Activated naive CD8-positive, alpha-beta T cell treated with anti-CD3 and anti-CD28 coated beads for 36 hours (primary cell): ENCODE measurements at places on chromosomes 6 and 20. TPM values are rescaled to one million over a fixed set of nuclear protein-coding genes. Genes with fewer than 3 reads are reported as not detected.

DNA sequence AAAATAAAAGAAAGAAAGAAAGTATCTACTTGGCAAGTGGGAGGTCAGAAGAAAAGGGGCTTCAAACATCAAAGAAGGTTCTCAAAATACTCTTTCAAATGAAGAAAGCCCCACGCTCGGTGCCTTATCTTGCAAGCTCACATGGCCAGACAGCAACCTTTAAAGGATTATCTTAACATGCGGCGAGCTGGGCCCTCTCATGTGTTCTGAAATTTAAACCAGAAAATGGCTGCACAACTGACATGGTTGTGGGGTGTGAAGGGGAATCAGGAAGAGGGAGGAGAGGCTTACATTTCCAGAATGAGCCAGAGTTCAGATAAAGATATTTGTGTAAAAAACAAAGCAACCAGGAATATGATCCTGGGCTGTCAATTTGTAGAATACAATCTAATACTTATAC is 363.1 kb downstream of the PRKN start:
- DNase-seq, result no peak

The RBBP8NL gene
- not detected for total RNA-seq

GRCh38 chr6:129050086-129050485 is 167.1 kb downstream of the LAMA2 start:
- no peak for DNase-seq

GRCh38 chr20:58665606-58666005 is 14.5 kb downstream of the STX16 start:
- DNase-seq, result no peak

DNA sequence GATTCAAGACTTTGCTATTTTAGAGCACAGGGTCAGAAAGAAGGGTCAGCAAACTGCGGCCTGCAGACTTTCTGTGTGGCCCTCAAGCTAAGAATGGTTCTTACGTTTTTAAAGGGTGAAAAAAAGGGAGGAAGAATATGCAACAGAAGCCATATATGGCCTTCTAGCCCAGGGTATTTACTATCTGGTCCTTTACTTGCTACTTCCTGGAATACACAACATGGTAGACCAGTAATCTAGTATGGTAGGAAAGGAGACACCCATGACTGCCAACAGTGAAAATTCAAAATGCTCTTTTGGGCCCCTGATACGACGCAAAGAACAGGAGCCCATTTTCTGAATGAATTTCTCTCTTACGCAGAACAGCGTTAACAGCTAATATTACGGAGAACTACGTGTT is 60.4 kb upstream of the EMILIN3 start:
- DNase-seq, result no peak

GRCh38 chr6:75431379-75431778 is 62.2 kb downstream of the FILIP1 start:
- no peak for DNase-seq

DNA sequence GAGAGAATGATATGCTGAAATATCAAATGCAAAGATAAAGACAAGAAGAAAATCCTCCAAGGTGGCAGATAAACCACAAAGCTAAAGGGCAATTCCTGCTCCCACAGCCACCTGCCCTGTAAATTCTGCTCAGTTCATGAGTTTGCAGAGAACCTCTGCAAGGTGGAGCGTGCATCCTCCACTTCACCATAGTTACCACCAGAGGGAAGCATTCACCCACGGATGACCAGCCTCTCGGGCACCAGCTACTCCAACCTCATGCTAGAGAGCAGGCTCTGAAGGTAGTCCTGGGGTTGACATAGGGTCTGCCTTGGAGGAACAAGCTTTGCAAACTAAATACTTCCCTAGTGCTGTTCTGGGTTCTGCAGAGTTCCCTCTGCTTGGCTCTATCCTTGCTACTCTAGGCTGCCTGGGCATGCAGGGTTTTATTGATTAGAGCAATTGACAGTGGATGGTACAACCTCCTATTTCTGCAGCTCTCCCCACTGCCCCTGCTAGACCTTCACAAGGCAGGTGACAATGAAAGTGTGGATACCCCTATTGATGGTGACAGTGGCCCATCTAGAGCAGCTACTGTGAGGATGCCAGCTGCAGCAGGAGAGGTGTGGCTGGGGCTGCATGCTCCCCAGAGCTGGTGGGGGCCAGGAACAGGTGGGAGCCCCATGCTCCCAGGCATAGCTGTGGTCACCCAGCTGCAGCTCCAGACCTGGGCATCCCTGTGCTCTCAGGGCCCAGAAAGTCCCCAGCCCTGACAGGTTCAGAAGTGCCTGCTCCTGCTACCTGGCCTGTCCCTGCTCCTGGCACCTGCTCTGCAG is 51.1 kb downstream of the GGTLC1 start:
- peak; percentile 51 for DNase-seq

DNA sequence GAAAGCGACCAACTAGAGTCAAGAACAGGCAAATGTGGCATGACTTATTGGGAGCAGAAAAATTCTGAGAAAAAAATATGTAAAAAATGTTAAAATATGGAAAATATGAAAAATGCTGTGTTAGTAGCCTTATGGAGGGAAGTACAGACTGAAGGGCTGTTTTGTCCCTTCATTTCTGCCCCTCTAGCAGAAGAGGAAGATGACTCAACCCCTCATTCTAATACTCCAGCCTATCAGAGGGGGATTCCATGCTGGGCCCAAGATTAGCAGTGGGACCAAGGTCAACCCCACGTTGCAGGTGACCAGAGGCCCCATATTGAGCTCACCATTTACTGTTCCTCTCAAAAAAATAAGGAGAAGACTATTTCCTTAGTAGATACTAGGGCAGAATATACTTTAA is 8.4 kb downstream of the MUC21 start:
- DNase-seq, result no peak

The KCNQ2 gene
- not detected for total RNA-seq

DNA sequence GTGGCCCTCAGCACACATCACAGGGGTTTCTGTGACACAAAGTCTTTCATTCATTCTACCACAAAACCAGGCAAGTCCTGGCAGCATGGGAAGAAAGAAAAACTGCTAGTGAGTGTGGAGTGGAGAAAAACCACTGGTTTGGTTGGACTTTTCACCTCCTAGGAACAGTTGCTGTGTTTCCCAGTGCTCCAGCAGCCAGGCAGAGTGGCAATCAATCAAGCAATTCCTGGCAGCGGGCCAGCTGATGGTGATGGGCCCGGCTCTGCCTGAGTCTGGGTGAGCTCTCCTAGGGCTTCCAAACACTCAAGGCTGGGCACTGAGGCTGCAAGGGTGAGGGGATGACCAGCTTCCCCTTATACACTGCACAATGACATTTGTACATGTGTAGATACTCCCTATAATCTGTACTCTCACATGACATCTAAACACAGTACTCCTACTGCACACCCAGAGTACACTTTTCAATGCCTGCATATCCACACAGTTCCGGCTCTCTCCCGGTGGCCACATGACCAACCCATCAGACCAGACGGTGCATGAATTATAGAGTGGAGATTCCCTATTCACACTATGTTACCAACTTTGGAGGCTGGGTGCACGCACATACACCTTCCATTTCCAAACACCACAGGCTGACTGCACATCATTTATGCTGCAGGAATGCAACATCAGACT is 156.6 kb downstream of the UNC5CL start:
- DNase-seq, result no peak

The PLCB4 gene
- total RNA-seq, result not detected

The PDE7B gene
- total RNA-seq, result 0.54 TPM

GRCh38 chr6:108712946-108713345 is 135.3 kb upstream of the ARMC2 start:
- DNase-seq, result no peak

The LPIN3 gene
- 1.8 TPM for total RNA-seq

DNA sequence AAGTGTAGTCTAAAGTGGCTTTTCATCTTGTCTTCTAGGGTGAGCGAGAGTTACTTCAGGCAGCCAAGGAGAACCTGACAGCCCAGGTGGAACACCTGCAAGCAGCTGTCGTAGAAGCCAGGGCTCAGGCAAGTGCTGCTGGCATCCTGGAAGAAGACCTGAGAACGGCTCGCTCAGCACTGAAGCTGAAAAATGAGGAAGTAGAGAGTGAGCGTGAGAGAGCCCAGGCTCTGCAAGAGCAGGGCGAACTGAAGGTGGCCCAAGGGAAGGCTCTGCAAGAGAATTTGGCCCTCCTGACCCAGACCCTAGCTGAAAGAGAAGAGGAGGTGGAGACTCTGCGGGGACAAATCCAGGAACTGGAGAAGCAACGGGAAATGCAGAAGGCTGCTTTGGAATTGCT is 27.1 kb downstream of the C20orf173 start:
- no peak for DNase-seq

The FOXA2 gene
- not detected for total RNA-seq

DNA sequence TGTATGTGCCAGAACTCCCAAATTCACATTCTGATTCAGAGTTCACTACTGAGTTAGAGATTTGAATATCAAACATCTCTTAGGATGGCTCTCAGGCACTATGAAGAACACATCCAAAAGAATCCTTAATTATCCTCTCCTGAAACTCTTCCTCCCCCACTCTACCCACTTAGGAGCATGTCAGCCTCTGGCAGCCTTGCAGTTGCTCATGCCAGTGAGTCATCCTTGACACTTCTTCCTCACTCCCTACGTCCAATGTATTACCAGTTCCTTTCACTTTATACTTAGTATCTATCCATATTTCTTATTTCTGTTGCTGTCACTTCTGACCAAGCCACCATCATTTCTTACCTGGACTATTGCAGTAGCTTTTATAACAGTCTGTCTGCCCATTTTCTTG is 192.0 kb upstream of the IMPG1 start:
- DNase-seq, result no peak

DNA sequence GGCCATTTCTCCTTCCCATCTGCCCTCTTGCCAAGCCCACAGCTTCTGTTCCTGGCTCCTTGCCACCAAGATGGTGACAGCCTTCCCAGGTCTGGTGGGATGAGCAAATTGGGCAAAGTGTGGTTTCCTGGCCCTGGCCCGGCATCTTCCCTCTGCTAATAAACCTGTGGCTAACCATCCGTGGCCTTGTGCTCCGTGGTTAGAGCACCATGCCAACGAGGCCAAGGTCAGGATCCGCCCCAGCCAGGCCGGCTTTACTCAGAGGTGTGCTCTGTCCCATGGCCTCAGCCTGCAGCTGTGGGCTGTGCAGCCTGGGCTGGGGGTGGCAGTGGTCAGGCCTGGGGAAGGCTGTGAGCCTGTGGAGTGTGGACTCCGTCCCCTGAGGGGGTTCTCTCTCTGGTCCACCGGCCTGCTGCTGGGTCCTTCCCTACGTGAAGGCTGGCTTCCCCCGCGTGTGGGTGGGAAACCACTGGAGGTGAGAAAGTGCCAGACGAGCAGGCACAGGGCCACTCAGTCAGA is 117.4 kb downstream of the VEGFA start:
- DNase-seq, result no peak

The RIPOR2 gene
- total RNA-seq, result 80.0 TPM

The RBM12 gene
- total RNA-seq, result 169 TPM

The XKR7 gene
- 0.04 TPM for total RNA-seq

DNA sequence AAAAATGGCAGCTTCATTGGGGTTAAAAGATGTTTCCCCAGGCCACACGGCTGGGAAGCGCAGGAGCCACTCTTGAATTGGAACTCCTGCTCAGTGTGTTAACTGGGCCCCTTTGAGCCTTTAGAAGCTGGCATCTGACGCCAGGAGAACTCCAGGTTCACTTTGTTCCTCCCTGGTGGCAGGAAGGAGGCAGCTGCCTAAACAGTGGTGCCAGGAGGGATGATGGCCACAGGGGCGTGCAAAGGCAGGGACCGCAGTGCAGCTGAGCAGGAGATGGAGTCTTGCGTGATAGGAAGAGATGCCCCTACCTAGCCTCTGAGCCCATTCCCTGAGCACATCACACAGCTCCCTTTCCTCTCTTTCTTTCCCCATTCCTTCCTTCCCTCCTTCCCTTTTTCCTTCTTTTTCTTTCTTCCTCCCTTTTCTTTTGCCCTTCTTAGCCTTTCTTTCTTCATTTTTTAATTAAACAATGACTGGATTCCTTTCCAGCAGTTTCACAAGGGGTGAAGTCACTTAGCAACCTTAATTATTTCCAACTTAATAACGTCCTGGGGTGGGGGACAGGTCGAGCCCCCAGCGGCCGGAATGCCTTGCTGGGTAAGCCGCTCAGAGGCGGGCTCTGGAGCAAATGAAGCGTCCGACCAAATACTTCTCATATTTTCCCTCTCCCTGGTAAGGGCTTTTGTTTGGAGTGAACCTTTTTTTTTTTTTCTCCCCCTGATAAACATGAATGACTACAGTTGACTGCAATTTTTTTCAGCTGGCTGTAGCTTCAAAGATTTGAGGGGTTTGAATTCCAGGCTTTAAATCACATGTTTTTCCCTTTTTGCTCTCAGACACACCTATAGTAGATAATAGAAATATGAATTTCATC is 20.8 kb upstream of the BMP7 start:
- no peak for DNase-seq

The SRSF12 gene
- 0.74 TPM for total RNA-seq

DNA sequence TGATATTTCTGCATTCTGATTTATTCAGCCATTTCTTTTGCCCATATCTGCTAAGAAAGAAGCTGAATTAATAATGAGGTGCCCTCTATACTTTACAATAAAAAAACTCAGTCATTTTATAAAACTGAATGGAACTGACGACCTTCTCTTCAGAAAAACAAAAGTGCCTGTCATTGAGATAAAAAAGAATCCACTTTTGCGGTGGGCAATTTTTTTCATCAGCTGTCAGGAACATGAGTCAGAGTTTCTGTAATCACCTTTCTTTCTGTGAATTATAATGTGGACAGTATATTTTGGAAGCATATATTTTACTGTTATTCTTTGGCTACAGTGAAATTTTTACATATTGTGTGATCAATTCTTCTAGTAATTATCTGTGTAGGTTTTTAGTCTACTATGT is 33.4 kb downstream of the IL20RA start:
- DNase-seq, result no peak

- DNase-seq, result no peak
These were observed 171.3 kb downstream of the TPBG start for GRCh38 chr6:82534876-82535275.

The FAM217A gene
- not detected for total RNA-seq

DNA sequence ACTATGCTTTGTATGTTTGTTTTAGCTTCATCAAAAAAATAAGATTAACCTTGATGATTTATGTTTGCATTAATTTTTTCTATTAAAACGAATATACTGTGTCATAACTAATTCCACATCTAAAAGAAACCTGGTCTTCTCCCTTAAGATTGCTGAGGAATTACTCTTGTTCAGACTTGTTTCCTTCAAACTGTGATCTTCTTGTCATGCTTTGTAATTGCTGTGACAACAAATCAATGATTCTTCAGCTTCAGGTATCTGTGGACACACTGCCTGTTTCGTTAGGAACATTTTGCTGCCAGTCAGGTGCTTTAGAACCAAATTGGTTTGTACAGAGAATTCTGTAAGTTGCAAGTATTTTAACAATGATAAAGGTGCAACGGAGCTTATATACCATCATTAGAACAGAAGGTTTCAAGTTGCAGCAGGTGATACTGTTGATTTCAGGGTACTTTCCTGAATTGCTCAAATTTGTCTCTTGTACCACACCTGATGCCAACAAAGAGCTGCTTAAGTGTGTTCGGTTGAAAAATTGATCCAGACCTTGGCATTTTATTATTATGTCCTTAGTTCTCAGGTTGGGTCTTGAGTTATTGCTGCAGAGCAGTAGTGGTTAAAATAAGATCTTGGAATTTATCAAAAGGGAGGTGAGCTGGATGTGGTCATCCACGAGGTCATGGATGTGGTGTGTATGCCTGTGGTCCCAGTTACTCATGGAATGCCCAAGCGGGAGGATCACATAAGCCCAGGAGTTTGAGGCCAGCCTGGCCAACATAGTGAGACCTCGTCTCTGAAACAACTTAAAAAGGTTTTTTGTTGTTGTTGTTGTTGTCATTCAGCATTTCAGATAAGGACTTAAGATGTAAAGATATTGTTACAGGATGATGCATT is 19.5 kb downstream of the SYTL3 start:
- no peak for DNase-seq

The LHFPL5 gene
- not detected for total RNA-seq

GRCh38 chr6:44918671-44919296 is 409.3 kb upstream of the RUNX2 start:
- no peak for DNase-seq
